ENCODE measurements at places on chromosomes 1 and 21.

DNA sequence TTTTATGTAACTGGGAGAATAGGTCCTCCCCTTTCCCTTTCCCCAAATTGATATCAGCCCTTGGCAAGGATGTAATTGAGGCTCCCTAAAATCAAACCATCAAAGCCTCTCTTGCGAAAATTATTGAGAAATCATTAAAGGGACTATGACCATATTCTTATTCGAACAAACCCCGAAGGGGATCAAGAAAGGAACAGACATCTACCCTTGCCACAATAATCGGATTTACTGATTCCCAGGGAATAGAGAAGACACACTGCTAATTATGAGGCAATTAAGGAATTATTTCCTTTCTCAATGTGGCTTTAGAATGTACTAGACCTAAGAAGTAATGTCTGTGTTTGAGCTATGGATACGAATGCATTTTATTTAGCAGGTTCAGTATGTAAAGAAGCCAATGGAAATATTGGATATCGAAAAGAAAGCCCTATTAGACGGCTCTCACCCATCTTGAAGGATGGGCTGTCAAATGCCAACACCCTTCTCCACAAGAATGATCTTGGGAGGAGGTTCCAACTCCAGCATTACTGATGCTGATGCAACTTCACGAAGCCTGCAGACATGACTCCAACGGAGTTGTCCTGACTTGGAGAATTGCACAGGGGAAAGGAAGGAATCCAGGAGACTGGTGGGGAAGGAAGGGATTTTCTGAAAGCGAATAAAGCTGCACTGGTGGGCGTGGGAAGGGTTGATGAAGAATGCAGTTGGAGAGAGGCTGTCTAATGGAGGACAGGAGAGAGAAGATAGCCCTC lies 11.6 kb upstream of the PTPRF start:
- DNase-seq, result no peak

DNA sequence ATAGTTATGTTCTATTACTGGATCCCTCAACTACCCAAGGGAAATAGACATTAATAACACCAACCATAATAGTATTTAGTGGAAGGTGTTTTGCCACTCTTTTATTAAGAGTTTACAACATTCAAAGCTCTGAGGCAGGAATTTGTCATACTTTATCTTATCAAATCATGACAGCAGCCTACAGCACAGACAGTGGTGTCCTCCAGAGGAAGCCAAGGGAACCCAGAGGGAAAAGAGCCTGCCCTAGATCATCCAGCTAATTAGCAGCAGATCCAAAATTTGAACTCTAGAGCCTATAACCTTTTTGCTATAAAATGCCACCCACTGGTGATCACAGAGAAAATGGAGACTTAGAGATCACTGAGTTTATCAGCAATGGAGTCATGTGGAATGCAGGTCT lies 18.2 kb downstream of the VAV3 start:
- DNase-seq, result no peak

DNA sequence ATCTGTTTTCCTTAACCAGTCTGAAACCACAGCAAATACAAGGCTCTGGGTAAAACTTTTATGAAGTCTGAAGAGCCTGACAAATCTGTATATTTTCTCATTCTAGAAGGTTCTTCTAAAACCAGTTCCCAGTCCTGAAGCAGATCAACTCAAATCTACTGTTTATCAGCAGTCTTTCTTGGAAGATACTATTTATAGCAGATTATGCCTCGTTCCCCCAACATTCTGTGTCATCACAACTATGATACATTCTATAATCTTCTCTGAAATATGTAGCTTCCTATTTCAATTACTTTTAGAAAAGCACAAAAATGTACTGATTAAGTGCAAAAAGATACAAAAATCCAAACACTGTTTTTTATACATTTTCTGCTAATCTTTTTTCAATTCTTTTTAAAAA lies 67.5 kb downstream of the NIBAN1 start:
- DNase-seq, result no peak

DNA sequence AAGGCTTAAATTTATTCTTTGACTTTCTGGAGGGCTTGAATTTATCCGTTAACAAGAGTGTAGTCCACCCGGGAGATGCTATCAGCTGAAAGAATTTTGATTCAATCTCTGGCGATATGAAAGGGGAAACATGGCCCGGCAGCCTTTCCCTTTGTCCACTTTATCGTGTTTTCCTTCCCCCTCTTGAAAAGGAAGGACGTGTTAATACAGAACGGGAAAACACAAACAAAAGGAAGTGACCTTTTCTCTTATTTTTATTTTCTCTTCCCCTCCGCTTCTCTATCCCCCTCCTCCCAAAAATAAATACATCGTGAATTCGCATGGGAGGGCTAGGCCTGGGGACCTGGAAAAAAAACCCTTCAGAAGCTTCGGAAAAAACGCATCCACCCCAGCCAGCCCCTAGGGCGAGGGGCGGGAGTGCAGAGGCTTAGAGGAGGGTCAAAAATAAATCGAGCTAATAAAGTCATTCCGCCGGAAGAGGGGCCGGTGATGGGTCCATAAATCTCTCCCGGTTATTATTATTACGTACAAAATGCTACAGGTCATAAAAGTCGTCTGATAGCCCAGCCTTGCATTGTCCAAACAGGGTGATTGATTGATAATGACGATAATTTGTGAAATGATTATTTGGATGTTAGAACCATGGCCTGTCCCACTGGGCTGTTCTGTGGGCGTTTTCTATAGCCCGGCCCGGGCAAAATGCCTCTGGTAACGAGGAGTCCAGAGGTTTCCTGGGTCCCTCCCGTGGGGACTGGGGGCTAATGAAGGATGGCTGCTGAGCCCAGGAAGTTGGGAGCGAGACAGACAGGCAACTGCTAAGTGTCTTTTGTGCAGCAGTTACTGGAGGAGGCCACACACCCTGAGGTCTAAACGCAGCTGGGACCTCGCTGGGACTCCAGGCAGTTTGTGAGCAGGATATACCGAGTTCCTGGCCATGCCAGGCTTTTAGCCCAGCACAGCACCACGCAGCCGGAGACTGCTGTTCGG lies 179.4 kb downstream of the PRDM16 start:
- DNase-seq, result no peak

DNA sequence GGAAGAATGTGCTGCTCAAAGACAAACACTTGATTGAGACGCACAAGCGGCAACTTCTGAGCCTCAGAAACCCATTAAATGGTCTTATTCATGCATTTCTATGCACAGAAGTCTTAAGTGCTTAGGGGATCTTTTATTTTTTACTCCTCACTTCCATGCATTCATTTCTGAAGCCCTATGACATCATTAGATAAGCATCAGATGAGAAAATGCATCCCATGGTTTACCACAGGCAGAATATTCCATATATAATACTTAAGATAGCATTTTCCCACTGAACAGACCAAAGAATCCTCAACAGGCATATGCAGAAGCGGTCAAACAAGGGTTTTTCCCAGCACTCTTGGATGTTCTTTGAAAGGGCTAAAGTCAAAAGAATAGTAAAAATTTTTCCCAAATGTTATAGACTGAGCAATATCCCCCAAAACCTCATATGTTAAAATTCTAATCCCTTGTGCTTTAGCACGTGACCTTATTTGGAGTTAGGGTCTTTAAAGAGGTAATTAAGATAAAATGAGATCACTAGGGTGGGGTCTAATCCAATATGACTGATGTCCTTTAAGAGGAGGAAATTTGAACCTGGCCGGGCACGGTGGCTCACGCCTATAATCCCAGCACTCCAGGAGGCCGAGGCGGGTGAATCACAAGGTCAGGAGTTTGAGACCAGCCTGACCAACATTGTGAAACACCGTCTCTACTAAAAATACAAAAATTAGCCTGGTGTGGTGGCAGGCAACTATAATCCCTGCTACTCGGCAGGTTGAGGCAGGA lies 22.6 kb upstream of the FAM89A start:
- no peak for DNase-seq

DNA sequence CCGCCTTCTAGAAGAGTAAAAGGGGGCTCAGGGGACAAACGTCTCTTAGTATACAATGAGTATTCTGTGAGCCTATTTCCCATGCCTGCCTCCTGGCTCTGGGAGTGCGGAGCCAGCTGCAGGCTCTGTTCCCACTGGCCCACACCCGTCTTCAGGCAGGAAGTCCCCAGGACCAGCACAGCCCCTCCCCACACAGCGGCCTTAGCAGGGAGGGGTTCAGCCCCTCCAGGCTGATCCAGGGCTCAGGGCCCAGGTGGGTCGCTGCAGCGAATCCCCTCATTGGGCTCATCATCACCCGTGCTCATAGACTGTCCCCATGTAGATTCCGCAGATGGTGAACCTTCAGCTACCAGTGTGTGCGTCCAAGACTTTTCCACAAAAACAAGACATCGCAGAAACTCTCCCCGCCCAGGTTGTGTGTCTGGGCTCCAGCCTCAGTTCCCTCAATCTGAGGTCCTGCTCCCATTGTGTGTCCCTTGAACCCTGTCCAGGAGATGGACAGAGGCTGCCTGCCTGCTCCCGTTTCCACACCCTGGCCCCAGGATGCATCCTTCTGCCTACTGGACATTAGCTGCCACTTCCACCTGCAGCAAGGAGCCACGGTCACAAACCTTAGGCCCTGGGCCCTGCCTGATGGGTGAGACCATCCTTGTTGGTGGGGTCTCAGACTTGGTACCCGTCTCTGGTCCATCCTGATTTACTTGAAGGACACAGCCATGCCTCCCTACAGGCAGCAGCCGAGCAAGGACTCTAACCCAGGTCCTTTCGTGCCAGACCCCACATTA lies 39.4 kb downstream of the NENF start:
- DNase-seq, result no peak

DNA sequence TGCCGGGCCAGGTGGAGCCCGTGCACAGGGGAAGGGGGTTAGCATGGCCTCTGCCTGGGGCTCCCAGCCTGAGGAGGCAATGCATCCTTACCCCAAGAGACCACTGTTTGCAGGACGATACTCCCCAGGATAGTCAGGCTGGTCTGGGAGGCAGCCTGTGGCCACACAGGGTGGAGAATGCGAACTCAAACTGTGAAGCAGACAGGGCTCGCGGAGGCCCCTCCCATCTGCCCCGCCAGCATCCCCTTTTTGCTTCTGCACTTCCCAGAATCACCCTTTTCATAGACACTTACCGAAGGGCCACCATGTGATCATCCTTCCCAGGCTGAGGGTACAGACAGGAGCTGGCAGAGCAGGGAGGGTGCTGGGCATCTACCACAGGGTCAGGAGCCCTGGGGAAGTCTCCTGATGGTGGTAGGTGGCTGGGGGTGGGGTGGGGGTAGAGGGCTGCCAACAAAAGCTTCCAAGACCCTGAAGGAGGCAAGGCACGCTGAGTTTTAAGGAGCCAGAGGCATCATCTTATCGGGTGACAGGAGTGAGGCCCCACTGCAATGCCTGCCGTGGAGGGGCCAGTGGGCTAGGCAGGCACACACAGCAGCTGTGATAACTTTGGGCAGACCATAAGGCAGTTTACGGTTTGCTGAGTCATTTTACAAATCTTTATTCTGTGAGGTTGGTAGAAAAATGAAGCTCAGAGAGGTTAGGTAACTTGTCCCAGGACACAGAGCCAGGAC lies 31.3 kb upstream of the BTG2 start:
- no peak for DNase-seq

Data from GM04503 (cell line).